ENCODE measurements at places on chromosomes 3 and 15. TPM values are rescaled to one million over a fixed set of nuclear protein-coding genes. Genes with fewer than 3 reads are reported as not detected.

ITIH1 gene
- total RNA-seq = 0.41 TPM

PPP2R3A gene
- 36.4 TPM for total RNA-seq

MEX3B gene
- 16.7 TPM for total RNA-seq

CORO2B gene
- 7.2 TPM for total RNA-seq

RTP2 gene
- total RNA-seq = not detected

GOLIM4 gene
- total RNA-seq = 40.2 TPM

ALG1L2 gene
- total RNA-seq = 1.8 TPM

GPR62 gene
- total RNA-seq = 0.06 TPM

LRRIQ4 gene
- 0.35 TPM for total RNA-seq

ATP13A5 gene
- not detected for total RNA-seq

WDR93 gene
- 1.6 TPM for total RNA-seq

NOX5 gene
- total RNA-seq = 0.23 TPM

SLC22A13 gene
- 6.1 TPM for total RNA-seq

FETUB gene
- not detected for total RNA-seq

ZNF385D gene
- 11.0 TPM for total RNA-seq

ATP2B2 gene
- 1.6 TPM for total RNA-seq

SUCLG2 gene
- 48.3 TPM for total RNA-seq

SLC28A1 gene
- 6.6 TPM for total RNA-seq

MAN2A2 gene
- total RNA-seq = 45.9 TPM

ACTR8 gene
- total RNA-seq = 37.5 TPM

DPH6 gene
- 32.7 TPM for total RNA-seq

NUSAP1 gene
- 89.6 TPM for total RNA-seq

DNAJC13 gene
- 52.0 TPM for total RNA-seq

GOLGA8J gene
- 0.12 TPM for total RNA-seq

PARP14 gene
- total RNA-seq = 37.4 TPM

GCSAM gene
- total RNA-seq = 0.99 TPM

RTP4 gene
- total RNA-seq = 1.7 TPM

MLF1 gene
- 27.9 TPM for total RNA-seq

ARGFX gene
- total RNA-seq = not detected

VPS33B gene
- 5.5 TPM for total RNA-seq

SLC51B gene
- total RNA-seq = 1.5 TPM

ZMAT3 gene
- total RNA-seq = 8.8 TPM

CLDN16 gene
- total RNA-seq = 73.5 TPM

IQCF5 gene
- not detected for total RNA-seq

PDZRN3 gene
- total RNA-seq = 53.7 TPM

CELSR3 gene
- 0.70 TPM for total RNA-seq
